DMS53 (cell line): ENCODE measurements at places on chromosomes 16 and 17.
A peak's percentile ranks its signal among the peaks of the same experiment; 100 is the strongest.

DNA sequence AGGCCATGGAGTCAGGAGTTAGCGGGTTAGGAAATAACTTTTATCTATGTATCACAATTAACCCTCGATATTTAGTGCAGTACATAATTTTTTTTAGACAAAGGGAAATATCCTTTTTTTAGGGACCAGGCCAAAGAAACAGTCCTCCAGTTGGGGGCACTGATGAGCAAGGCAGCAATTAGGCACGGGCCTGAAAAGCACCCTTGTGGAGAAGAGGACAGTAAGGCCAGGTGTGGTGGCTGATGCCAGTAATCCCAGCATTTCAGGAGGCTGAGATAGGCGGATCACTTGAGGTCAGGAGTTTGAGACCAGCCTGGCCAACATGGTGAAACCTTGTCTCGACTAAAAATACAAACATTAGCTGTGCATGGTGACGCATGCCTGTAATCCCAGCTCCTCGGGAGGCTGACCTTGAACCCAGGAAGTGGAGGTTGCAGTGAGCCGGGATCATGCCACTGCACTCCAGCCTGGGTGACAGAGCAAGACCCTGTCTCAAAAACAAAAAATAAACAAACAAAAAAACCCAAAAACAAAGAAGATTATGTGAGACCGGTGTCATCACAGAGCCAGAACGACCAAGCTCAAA, 158.3 kb upstream of the NOL11 start:
- DNase-seq, result peak; percentile 36

DNA sequence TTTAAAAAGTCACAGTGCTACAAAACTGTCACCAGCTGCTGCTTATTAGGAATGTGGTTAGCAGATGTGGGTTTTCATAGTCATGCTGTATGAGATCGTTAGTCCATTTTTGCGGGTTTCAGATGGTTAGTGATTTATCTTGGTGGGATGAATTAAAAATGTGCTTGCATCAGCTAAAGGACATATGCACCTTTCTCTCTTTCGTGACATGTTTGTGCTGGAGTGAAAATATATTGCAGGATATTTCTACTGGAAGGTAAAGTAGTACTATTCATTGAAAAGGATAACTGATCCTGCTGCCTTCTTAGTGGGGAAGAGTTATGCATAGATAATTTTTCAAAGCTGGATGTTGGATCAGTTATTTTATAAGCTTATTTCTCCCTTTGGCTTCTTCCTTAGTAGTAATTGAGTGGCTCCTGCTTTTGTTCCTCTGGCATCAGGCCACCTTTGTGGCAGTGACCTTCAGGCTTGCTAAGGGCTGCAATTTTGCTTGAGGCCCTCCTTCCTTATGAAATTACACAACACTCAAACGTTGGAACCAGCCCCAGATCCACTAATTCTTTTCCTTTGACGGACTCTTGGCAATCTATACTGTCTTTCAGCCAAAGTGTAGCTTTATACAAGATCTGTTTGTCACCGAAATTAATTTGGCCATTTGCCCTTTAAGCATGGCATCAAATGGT, 7.5 kb upstream of the SNTB2 start:
- no peak for DNase-seq

DNA sequence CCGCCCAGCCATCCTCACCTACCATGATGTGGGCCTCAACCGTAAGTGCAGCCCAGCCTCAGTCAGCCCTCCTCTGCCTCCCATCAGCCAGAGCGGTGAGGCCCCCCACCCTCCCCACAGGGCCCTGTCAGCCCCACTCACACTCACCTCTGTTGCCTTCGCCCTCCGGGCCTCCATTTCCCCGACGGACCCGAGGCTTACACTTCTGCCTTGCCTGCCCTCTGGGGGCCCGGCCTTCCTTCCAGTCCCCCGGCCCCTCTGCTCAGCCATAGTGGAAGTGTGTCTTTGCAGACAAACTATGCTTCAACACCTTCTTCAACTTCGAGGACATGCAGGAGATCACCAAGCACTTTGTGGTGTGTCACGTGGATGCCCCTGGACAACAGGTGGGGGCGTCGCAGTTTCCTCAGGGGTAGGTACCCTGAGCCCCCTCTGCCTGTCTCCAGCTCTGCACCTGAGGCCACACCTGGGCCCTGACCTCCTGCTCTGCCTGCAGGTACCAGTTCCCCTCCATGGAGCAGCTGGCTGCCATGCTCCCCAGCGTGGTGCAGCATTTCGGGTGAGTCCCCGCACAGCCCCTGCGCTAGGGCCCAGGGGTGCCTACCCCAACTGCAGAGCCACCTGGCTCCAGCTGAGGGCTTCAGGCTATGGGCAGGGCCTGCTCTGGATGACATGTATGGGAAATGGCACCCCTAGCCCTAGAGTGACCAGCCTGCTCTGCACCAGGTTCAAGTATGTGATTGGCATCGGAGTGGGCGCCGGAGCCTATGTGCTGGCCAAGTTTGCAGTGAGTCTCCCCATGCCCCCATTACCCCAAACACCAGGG, 4.1 kb downstream of the NDRG4 start:
- no peak for DNase-seq

DNA sequence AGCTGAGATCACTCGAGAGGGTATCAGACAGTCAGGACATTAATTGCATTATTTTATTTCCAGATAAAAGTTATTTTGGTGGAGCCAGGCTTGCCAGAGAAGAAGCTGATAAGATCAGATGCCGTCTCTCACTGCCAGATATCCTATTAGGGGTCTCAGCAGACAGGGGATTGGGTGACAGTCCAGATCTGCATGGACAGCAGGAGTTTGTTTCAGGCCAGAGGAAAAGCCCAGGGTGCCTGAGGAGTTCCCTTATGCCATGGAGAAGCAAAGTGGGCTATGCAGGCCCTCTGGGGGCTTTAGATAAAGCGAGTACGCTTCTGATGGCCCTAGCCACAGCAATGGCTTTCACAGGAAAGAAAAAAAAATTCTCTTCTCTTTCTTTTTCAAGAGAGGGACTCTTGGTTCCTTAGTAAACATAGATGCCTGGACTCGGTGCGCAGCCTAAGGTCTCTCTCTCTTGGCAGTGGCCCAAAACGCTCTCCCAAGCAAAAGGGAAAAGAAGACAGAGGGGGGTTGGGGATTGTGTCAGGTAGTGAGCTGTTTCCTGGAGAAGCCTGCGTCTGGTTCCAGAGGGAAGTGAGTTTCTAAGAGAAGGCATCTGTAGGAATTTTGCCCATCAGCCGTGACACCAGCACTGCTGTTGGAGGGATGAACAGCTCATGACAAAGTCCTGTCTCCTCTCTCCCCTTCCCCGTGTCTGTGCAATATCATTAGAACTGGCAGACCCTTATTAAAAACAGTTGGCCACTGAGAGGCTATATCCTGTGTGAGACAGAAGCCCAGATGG, 166.3 kb upstream of the FOXF1 start:
- DNase-seq, result no peak

DNA sequence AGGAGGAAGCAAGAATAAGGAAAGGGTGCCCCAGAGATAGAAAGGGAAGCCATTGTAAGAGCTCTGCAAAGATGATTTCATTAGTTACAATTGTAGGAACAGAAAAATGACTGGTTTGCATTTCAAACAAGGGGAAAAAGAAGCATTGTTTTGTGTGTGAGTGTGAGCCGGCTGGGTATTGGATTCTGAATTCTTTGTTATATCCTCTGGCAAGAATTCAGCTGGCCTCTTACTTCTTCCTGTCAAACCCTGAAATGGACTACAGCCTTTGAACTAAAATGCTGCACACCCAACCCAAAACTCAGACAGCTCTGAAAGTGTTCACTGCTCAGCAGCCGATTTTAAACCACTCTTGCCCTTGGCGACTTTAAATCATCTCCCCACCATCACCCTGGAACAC, 461.3 kb downstream of the PMP22 start:
- DNase-seq, result no peak

- DNase-seq, result no peak
These were observed 65.5 kb downstream of the CDK5R1 start for GRCh38 chr17:32552280-32552679.

DNA sequence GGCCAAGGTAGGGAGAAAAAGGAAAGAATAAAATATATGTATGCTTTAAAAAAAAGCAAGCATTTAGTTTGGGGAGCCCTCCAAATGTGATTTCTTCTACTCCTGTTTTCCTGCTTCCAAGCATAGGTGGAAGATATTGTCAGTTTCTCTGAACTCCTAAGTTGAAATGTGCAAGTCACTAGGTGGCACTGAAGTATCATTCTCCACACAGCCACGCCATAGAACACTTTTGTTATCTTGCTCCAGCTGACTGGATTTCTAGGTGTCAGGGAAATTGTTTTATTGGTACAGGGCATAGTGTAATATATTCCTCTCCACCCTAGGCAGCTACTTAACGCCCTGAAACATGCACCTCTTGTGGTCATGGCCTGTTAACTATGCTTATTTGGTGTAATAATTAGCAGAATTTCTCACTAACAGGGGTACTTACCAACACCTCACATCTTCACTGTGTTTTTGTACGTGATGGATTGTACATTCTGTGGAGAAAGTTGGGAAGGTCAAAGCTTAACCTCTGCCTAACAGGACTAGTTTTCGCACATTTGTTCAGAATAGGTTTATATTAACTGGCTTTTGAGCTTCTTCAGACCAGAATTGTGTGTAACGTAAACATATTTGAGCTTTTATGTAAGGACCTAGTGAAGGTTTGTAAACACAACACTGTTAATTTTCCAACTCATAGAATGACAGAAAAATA, 69.3 kb downstream of the FTO start:
- DNase-seq, result peak; percentile 83

DNA sequence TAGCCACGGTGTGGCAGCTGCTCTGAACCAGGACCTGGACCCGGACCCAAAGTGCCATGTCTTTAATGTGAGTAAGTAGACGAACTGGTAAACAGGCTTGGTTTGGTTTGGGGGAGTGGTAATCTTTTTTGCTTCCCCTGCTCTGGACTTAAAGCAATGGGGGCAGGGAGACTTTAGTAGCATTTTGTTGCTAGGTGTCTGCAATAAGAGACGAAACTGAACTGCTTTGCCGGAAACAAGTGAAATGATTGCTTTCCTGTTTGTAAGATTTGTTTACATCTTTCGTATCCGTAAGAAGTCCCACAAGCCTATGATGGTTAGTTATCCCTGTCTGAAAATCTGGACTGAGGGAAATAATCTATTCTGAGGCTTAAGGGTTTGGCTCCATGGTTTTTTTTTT, 21.5 kb downstream of the PRCD start:
- no peak for DNase-seq

- peak; percentile 81 for DNase-seq
These were observed 34.6 kb upstream of the TOX3 start for GRCh38 chr16:52581530-52581929.

GRCh38 chr16:4696905-4697847, 3.8 kb downstream of the NUDT16L1 start:
- peak; percentile 22 for DNase-seq

GRCh38 chr17:48352630-48353029, 77.4 kb downstream of the SKAP1 start:
- DNase-seq, result no peak

- DNase-seq, result no peak
These were observed 18.5 kb downstream of the CYTH1 start for GRCh38 chr17:78763561-78763960.

DNA sequence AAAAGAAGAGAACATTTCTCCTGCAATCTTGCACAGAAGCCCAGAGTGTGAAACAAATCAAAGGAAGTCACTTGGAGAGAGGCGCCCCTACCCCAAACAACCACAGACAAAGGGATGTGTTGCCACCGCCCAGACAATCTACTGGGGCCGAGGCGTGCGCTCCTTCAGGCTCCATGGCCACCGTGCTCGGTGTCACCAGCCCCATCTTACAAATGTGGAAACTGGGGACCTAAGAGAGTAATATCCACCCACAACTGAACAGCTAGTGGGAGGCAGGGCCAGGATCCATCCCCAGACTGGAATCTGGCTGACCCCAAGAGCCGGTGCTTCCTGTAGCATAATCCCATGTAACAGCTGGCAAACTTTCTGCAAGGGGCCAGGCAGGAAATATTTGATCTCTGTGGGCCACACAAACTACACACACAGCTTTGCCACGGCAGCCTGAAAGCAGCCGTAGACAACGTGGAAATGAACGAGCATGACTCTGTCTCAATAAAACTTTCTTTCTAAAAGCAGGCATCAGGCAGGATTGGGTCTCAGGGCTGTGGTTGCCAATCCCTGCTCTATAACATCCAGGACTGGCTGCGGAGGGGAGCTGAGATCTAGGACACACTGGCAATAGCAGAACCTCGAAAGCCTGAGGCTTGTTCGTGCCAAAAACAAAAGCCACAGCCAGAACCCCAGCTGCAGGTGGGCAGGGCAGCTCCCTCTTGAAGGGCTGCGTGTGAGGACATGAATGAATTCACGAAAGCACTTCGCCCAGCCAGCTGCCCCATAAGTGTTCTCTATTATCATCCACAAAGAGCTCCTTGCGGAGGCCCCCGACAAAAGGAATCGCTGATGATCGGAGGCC, 26.6 kb upstream of the GINS2 start:
- peak; percentile 95 for DNase-seq

DNA sequence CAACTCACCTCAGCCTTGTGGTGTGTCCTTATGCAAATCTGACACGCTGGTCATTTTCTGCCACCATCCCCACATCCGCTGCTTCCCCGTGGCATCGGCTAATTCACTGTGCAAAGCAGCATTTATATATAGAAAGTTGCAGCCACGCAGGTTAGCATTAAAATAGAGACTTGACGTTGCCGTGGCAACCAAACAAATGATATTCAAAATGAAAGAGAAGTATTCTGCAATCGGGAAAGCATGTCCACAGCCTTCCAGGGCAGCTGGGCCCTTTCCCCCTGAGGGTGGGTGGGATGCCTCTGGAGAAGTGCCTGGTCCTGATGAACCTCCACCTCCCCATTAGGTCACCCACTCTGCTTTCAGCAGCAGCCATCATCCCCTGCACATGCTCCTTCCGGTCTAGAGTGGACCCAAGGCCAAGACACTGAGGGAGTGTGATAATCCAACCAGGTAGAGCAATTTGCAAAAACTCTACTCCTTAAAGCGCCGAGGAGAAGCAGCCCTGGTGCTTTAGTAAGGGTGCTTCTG, 138.7 kb downstream of the GAS7 start:
- DNase-seq, result no peak

DNA sequence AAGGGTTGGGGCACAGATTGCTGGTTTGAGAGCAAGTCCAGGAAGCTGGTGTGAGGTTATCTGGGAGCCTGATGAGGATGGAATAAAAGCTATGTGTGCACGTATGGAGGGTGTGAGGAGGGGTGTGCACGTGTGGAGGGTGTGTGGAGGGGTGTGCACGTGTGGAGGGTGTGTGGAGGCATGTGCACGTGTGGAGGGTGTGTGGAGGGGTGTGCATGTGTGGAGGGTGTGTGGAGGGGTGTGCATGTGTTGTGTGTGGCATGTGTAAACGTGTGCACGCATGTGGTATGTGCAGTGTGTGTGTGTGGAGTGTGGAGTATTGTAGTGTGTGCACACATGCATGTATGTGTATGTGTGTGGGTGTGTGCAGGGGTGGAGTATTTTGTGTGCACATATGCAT, 19.2 kb downstream of the RBFOX3 start:
- no peak for DNase-seq

GRCh38 chr17:42683407-42684034, 1.2 kb downstream of the CNTNAP1 start:
- peak; percentile 36 for DNase-seq

- DNase-seq, result no peak
These were observed 56.8 kb downstream of the MED13 start for GRCh38 chr17:62008294-62008693.

GRCh38 chr16:31916056-31916488, 42.5 kb downstream of the ZNF267 start:
- no peak for DNase-seq
